ENCODE measurements at places on chromosomes 13 and 19.

DNA sequence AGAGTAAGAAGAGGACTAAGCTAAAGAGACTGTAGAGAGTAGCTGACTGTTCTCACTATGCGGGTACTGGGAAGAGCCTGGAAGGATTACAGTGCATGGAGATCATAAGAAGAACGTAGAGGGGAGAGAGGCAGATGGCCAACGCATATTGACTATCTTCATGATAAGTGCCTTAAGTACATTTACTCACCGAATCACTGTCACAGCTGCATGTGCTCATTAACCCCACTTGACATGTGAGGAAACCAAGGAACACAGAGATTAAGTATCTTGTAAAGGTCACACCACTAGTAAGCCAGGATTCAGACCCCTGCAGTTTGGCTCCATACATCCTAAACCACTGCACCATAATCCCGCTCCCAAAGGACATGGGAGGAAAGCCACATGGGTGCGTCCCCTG, 34.1 kb downstream of the SMAD9 start:
- DNase-seq = no peak

- DNase-seq = peak; percentile 93
Observed at GRCh38 chr19:15222738-15223648, 9.3 kb downstream of the EPHX3 start.

DNA sequence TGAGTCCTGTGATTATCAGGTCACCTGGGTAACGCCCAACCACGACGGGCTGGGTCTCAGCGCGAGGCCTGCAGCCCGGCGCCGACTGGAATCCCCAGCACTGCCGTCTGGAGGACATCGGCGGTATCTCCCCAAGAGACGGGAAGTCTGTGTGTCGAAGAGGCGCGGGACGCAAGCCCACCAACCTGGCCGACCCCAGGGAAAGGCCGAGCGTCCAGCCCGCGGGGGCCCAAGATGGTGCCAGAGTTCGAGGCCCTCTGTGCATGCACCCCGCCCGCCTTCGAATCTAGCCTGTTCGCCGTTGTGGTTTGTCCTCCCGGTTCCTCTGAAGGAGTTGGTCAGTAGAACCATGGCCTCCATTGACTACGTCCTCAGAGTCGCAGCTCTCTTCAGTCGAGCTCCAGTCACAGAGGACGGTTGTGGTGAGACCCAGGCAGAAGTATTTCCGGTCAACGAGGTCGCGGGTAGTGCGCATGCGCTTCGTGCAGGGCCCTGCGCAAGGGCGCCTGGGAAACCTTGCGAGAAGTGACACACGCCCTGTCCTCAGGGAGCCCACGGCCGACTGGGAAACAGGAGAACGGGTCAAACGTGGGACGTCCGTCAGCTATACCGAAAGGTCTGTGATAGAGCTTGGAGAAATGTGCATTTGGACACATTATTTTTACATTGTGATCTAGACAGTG, 24.1 kb upstream of the PEG3 start:
- DNase-seq = no peak

- DNase-seq = no peak
Observed at GRCh38 chr13:56907766-56908165, 233.0 kb upstream of the PRR20A start.

DNA sequence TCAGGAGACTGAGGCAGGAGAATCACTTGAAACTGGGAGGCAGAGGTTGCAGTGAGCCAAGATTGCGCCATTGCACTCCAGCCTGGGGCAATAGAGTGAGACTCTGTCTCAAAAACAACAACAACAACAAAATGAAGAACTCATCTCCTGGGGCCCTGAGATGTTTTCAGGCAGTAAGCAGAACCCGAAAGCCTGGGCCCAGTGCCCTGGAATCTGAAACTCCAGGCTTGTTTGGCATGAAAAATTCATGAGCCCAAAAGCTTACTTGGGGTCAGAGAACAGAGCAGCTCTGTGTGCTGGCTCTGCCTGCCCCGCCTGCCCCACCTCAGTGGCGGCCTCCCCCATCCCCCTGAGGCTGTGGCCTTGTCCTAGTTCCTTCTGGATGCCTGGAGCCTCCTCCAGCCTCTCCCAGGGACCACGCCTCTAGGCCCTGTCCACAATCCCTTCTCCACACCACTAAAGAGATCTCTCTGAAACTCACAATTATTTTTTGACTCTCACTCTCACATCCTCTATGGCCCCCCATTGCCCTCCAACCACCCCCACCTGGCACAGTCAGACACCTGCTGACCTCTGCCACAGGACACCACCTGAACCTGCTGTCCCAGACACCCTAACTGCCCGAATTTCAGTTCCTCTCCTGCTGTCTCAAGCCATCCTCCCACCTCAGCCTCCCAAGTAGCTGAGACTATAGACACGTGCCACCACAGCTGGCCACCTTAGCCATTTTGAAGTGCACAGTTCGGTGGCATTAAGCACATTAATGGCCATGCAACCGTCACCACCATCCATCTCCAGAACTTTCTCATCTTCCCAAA, 6.9 kb upstream of the AP1M2 start:
- DNase-seq = no peak

- no peak for DNase-seq
Observed at GRCh38 chr13:99370481-99371275, 63.5 kb upstream of the GPR183 start.

GRCh38 chr13:41028051-41028450, 8.9 kb upstream of the ELF1 start:
- peak; percentile 38 for DNase-seq

- DNase-seq = no peak
Observed at GRCh38 chr13:74726206-74726605, 592.0 kb upstream of the KLF12 start.

DNA sequence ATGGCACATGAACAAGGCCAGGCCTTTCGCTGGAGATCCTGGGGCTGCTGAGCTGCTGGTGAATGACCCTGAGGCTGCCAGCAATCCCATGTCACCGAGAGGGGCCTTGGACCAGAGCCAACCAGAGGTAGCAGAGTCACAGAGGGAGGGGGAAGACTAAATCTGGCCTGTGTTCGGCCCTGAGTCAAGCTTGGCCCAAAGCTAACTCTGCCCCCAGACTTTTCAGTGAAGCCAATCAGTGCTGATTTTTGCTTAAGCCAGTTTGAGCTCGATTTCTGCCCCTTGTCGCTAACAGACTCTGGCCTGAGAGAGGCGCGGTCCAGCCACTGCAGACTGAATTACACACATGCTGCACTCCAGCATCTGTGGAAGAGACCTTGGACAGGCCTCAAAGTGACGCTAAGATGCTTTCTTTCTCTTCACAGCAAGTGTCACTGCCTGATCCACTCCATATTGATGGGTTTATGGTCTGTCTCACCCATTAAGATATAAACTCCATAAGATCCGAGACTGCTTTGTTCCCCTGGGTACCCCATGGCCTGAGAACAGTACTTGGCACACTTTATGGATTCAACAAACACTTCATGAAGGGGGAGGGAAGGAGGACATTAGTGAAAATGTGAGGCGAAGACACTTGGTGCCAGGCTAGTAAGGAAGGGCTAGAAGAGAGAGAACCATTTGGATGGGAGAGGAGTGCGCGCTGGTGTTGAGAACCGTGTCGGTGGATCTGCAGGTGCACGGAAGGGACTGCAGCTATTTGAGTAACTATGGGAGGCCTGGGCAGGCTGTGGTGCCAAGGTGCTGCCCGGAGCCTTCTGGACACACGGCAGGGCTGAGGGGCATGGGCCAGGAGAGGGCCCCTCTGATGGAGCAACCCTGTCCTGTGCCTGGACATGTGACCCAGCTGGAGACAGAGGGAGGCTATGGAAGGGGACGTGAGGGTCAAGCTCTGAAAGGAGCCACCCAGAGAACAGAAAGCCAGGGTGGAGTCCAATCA, 17.6 kb downstream of the RANBP3 start:
- DNase-seq = no peak

- no peak for DNase-seq
Observed at GRCh38 chr13:112900226-112900600, 68.8 kb upstream of the MCF2L start.

DNA sequence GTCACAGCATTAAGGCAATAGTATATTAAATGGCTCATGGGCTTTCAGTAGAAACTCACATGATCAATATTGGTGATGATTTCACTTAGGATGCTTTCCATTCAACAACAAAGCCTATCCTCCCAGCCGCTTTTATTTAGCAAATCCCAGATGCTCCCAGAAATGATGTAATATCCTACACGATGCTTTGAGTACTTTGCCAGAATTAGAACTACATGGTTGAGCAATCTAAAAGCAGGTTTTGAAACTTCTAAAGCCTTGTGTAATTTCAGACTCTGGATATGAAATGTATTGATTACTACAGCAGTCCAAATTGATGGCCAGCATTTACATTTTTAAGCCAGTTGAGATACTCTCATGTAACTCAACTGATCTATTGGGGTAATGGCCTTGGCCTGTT, 13.6 kb downstream of the DLEU7 start:
- DNase-seq = peak; percentile 86

- DNase-seq = no peak
Observed at GRCh38 chr13:86486582-86486981, 687.4 kb upstream of the SLITRK6 start.

- DNase-seq = peak; percentile 67
Observed at GRCh38 chr13:83618966-83619365, 263.3 kb downstream of the SLITRK1 start.

DNA sequence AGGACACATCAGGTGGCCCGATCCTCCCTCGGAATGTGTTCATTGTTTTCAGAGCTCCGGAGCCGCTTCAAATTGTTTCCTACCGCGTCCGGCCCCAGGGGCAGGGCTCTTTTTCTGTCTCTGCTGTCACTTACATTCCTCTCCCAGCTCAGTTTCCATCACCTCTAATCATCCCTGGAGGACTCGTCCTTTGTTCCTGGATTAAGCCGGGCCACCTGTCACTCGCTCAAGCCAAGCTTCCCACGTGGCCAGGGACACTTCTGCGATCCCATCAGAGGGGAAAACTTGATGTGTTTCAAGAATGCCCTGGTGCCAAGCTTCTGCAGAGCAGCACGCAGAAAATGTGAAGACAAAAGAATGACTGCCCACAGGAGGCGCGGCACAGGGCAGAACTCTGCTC, 13.5 kb downstream of the IL17D start:
- no peak for DNase-seq

DNA sequence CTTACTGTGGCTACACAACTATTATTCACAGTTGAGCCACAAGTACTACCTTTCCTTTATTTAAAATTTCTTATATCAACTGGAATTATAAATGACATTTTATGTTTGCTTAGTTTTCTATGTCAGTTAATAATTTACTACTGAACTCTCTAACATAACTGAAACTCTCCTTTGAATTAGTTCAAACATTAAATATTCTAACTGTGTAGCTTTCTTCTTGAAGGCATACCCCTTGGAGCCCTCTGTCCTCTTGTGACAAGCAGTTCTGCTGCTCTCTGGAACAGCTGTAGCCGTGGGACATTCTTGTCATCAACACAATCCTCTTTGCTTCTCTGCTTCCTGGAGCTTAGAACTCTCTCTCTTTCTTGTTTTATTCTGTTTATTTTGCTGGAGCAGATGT, 244.8 kb downstream of the NHLRC3 start:
- DNase-seq = no peak

- no peak for DNase-seq
Observed at GRCh38 chr13:59721926-59722910, 441.5 kb downstream of the DIAPH3 start.

GRCh38 chr19:1935484-1936208, 5.3 kb upstream of the CSNK1G2 start:
- DNase-seq = peak; percentile 52

GRCh38 chr19:4097501-4097900, 26.4 kb downstream of the MAP2K2 start:
- no peak for DNase-seq

DNA sequence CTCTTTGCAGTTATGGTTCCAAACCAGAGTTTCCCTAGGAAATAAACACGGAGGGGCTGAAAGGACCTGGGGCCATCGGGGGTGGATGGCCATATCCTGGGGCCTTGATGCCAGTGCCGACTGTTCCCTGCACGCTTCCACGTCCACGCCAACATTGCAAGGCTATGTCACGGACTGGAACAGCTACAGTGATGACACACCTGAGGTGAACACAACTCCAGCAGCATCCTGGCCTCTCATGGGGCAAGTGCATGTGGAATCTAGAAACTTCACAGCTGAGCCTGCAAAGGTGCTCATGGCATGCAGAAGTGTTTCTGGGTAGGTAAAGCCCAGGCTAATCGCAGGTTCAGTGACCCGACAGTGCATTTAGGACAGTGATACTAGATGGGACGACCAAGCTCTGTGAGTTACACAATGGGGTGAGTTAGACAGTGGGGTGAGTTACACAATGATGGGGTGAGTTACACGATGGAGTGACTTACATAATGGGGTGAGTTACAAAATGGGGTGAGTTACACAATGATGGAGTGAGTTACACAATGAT, 52.0 kb upstream of the GAS6 start:
- DNase-seq = no peak

- DNase-seq = no peak
Observed at GRCh38 chr13:94312511-94313216, 166.8 kb downstream of the DCT start.

- DNase-seq = no peak
Observed at GRCh38 chr19:48154003-48154402, 16.1 kb downstream of the LIG1 start.

DNA sequence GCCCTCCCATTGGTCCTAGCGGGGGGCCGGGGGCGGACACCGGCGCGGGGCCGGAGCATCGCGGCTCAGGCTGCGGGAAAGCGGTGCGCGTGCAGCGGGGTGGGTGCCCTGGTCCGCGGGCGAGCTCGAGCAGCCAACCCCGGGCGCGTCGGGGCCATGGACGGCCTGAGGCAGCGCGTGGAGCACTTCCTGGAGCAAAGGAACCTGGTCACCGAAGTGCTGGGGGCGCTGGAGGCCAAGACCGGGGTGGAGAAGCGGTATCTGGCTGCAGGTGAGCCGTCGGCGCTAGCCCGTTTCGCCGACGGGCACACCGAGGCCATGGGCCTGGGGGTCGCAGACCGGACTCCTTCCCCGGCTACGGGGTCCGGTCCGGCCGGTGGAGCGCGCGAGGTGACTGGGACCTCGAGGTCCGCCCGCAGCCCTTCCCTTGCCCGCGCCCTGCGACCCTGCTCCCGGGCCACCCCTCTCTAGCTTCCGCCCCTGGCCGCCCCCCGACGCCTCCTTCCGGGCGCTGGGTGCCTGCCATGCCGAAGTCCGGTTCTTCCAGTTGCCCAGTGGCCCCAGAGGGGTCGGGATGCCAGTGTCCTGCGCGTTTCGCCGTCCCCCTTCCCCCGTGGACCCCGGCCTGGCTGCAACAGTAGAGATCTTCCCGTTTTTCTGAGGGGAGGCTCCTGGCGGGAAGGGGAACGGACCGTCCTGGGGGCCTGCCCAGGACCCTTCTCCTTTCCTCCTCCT, at the start of gene REEP6:
TSS of gene REEP6 (plus strand) at position 68 of the 735 bp plus-strand sequence. CDS start at position 157, 89 bp downstream.
- no peak for DNase-seq

GRCh38 chr13:28494504-28494777, 487 bp downstream of the FLT1 start:
- DNase-seq = no peak

Measured in fibroblast of mammary gland (primary cell).